ENCODE measurements at places on chromosomes 11 and 22.

- no peak for DNase-seq
Measured at GRCh38 chr22:18130699-18131429, 19.1 kb upstream of the USP18 start.

DNA sequence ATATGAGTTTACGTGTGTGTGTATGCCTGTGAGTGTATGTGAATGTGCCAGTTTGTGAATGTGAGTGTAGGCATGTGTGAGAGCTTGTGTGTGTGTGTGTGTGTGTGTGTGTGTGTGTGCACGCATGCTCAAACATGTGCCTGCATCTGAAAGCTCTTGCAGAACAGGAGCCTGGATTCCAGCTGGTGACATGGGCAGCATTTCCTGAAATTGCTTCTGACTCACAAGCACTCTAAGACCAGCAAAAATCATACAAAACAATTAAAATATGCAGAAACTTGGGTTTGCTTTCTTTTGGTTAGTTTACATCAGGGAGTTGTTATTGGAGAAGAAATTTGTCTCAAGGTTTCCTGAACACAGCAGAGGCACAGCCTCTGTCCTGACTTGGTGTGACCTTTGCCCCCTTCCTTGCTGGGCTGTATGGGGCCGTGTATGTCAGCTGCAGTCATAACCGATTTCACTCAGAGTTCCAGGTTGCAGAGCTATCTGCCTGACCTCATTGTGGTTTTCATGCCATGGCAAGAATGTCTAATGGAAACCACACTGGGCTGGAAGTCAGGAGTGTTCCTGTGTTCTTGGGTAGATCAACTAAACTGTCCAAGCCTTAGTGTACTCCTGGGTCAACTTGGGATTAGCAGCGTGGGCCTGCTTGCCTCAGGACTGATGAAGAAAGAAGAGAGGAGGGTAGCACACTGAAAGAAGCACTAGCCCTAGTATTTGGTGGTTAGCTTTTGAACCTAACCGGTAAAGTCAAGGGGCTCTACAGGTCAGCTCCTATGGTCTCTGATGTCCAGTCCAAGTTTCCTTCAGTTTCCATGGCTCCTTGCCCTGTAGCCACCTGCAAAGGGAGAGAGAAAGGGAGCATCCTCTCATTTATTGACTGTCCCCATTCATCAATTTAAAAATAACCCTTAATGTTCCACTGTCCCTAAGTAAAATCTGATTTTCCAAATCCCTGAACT is 143.7 kb downstream of the SNX19 start:
- no peak for DNase-seq

- no peak for DNase-seq
Measured at GRCh38 chr22:30357650-30358215, 926 bp downstream of the CCDC157 start.

GRCh38 chr22:31814942-31815341 is 61.1 kb downstream of the DEPDC5 start:
- no peak for DNase-seq

Data from SHP77 treated with DMSO at 0.1 percent for 48 hours (cell line).